ENCODE measurements at places on chromosomes 12 and 14.

- no peak for DNase-seq
These were observed 190.5 kb upstream of the GSC start for GRCh38 chr14:94960285-94961001.

GRCh38 chr14:94827711-94828447 is 58.0 kb upstream of the GSC start:
- DNase-seq = no peak

DNA sequence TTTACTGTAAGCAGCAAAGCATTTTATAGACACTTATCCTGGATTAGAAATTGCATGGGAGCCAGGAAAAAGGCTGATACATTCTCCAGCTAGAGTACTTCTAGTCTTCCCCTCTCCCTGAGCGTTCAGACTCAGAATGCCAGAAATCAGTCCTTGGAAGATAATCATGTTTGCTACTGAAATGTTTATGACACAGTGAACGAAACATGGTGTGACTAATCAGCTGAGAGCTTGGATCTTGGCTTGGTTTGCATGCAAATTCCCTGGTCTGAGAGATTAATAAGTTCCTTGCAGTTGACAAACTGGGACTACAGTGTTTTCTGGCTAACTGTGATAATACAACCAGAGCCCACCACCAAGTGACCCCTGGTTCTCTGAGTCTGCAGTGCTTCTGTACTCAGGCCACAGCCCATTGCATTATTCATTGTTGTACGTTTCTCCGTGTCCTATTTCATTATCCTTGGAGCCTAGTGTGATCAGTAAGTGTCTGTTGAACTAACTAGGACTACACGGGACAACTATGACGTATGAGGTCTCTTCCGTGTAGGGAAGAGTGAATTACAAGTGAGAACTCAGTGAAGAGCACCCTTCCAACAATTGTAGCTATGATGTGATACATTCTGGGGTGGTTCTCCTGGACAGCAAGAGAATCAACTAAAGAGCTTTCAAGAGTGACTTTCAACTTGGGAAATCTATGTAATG is 34.6 kb upstream of the EVL start:
- DNase-seq = no peak

GRCh38 chr12:90959538-90960139 is 4.7 kb upstream of the CCER1 start:
- DNase-seq = peak; percentile 26

- DNase-seq = no peak
These were observed 58.5 kb upstream of the TMPO start for GRCh38 chr12:98456576-98457573.

DNA sequence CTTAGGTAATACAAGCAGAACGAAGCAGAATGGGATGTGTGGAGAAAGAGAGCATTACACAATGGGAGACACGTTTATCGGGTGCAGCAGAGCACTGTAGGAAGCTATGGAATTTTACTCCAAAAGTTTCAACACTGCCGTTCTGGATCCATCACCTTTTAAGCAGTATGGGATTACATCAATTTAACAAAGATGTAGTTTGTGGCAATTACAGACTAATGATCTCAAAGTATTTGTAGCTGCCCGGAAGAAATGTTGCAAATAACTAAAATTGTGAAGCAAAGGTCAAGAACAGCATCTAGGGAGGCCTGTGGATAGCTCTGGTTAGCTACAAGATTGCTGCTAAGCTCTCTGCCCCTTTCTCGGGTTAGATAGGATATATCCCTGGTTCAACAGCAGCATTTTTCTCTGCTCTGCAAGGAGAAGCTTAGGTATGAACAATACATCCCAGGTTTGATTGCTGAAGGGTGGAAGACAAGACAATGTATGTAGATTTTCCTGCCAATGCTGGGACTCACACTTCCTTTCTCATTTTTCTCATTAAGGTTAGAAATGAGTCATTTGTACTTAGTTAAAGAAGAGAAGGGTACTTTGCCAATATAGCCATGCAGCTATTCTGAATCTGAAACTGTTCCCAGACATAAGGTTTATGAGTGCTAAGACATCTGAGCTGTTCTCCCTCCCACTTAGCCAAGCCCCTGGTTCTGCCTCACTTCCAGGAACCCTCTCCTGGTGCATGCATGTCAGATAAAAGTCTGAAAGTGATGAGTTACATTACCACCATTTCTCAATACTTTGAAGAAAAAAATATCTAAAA is 75.0 kb upstream of the HIF1A start:
- no peak for DNase-seq

DNA sequence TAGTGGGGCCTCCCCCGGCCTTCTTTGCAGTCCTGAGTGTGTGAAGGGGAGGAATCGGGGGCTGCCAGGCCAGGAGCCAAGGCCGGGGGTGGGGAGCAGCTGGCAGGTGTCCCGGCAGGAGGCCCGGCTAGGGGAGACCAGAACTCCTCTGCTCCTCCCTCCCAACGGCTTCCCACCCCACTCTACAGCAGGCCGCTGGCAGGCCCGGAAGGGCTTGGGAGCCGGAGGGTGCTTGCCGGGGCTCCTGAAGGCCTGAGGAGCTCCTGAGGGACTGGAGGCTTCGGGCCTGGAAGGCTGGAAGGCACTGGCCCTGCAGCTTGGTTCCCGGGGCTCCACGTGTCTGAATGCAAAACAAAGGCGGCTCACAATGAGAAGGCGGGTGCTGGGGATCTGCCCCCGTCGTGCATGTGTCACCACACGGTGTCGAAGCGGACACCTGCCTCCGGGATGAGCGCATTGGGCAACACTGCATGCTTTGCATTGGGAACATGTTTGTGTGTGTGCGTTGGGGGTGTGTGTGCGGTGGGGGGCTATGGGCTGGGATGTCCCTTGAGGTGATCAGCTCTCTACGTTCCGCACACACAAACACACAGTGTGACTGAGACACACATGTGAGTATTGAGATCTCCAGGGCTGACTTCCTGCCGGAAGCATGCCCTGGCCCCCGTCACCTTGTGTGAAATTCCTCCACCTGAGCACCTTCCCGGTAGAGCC is 30.9 kb upstream of the ANKRD9 start:
- no peak for DNase-seq

- no peak for DNase-seq
These were observed 114.3 kb downstream of the NPAS3 start for GRCh38 chr14:33052943-33053342.

DNA sequence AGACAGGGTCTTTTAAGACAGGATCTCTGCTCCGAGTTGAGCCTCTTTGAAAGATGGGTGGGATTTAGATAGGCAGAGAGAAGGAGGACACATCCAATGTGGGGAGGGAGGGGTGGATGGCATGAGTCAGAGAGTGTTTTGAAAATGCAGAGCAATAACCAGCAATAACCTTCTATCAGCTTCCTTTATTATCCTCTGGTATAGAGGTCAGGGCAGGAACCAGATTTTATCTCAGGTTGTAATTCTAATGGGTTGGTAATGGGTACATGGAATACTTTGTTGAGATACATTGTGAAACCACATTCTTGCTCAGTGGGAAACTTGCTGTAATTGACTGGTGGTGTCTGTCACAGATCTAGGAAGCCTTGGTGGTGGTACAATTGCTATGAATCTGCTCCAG is 37.6 kb upstream of the CCDC63 start:
- no peak for DNase-seq

DNA sequence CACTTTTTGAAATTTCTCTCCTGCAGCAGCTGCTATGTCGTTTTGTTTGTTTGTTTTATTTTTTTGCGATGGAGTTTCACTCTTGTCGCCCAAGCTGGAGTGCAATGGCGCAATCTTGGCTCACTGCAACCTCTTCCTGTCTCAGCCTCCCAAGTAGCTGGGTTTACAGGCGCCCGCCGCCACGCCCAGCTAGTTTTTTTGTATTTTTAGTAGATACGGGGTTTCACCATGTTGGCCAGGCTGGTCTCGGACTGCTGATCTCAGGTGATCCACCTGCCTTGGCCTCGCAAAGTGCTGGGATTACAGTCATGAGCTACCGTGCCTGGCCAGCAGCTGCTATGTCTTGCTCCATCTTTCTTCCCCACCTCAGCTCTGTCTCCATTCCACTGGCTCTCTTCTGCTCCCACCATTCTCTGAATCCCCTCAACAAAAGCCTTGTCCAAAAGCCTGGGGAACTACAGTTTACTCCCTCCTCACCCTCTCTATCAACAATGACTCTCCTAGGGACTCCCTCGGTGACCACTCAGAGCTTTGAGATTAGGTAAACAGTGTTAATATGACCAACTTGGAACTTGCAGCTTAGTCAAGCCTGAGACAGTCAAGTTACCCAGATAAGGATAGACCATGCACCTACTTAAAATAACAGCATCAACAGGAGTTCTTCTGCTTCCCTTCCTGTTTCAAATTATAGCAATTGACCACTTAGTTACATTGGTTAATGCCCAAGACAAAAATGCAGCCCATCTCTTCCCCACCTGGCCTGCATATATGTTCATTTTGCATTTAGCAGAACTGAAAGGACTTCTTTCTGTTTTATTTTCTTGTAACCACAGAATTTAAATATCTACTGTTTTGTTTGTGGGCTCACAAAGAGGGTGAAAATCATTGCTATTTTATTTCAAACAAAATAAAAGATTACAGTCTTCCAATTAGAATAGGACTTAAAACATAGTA is 189.0 kb upstream of the AMIGO2 start:
- no peak for DNase-seq

GRCh38 chr14:83331513-83331912 is 1797.9 kb upstream of the SEL1L start:
- DNase-seq = no peak

DNA sequence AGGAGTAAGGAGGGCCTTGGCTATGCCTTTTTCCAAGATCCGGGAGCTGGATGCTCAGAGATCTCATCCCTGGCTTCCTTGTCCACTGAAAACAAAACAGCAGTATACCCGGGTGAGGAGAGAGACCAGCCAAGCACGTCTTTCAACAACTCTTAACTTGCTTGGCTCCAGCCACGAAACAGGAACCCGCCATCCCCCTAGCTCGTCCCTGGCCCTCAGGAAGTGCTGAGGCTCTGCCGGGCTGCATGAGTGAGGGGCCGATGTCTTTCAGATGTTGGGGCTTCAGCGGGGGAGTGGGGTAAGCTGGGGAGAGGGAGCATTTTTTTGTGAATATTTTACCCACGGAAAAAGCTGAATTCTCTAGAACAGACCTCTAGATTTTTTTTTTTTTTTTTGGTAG is 231.1 kb downstream of the CACNA1C start:
- no peak for DNase-seq

GRCh38 chr14:66066981-66067776 is 419.0 kb upstream of the CCDC196 start:
- DNase-seq = no peak

- no peak for DNase-seq
These were observed 22.9 kb upstream of the KTN1 start for GRCh38 chr14:55556929-55557623.
